NCI-H524 (cell line): ENCODE measurements at places on chromosomes 5 and 9.
A peak's percentile ranks its signal among the peaks of the same experiment; 100 is the strongest.

- peak; percentile 58 for DNase-seq
Measured at GRCh38 chr5:6504677-6505415, 56.2 kb downstream of the UBE2QL1 start.

DNA sequence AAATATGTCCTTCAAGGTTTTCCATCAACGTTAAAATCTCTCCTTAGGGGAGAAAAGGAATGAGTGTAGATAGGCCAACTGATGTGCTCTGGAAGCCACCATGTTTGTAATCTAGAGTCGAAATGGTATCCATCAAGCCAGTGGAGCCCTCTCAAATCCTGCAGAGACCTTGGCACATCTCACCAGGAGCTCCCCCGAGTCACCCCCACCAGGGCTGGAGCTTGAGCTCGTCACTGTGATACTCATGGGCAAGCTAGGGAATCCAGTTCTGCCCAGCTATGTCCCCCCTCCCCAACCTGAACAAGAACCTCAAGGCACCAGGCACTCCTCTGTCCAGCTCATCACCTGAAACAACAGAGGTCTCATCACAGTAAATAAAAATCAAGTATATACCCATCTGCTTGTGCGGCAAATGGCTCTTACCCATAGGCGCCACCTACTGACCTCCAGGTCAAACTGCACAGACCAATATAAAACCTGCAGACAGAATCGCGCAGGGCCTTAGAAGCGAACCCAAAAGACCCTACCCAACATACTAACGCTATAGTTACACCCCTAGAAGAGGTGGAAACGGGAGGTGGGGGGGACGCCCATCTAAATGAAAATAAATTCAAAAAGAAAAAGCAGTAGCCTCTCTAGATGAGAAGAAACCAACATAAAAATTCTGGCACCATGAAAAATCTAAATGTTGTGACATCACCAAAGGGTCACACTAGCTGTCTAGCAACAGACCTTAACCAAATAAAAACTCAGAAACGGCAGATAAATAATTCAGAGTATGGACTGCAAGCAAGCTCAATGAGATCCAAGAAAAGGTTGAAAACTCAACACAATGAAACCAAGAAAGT, 75.0 kb downstream of the TTC39B start:
- no peak for DNase-seq

- no peak for DNase-seq
Measured at GRCh38 chr9:136530461-136531089, 15.3 kb downstream of the NOTCH1 start.

DNA sequence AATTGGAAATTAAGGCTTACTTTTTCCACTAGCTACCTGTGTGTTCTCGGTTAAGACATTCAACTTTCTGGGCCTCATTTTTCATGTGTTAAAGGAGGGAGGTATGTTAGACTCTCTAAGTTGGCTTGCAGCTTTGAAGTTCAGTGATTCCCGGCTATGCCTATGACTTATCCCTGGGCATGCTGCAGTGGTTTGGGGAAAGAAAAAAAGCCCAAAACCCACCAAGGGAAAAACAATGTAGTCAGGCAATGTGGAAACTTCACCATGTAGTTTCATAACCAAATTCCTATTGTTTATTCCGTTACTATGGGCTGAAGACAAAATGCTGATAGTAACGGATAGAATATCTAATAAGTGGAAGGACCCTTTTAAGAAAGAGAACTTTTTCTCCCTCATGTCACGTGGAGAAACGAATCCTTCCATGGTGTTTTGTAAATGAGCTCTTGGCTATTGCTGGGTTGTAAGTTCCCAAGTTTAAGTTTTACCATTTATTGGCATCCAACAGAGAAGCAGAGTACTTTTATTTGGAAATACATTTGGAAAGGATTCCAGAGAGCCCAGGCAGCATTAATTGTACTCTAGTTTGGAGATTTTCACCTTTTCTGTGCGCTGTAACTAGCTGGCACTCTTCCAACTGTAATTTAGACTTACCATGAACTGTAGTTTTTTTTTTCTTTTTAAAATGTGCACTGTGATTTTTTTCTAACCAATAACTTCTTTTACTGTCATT, 84.9 kb upstream of the MPDZ start:
- DNase-seq = no peak

- peak; percentile 54 for DNase-seq
Measured at GRCh38 chr9:135077497-135078200, 9.8 kb upstream of the OLFM1 start.

- DNase-seq = no peak
Measured at GRCh38 chr5:80712919-80713318, 58.1 kb upstream of the DHFR start.
